ENCODE measurements at places on chromosomes 4 and X. TPM values are rescaled to one million over a fixed set of nuclear protein-coding genes. Genes with fewer than 3 reads are reported as not detected.

DNA sequence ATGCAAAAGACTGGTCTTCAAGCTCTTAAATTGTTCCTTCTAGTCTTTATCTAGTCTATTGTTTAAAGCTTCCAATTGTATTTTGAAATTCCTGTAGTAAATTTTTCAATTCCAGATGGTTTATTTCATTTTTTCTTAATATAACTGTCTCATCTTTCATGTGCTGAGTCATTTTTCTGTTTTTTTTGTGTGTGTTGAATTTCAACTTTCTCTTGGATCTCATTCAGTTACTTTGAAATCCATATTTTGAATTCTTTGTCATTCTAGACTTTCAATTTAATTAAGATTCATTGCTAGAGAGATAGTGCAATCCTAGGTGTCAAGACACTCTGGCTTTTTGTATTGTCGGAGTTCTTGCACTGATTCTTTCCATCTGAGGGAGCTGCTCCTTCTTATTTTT lies 128.0 kb upstream of the PRKG2 start:
- no peak for DNase-seq

- DNase-seq, result no peak
These were observed 252.6 kb downstream of the ANK2 start for GRCh38 chr4:113302051-113302450.

- no peak for DNase-seq
These were observed 63.0 kb upstream of the ZXDB start for GRCh38 chrX:57528670-57529255.

Gene RTL5
- 5.1 TPM for total RNA-seq

- DNase-seq, result no peak
These were observed 158.6 kb downstream of the STPG2 start for GRCh38 chr4:97984545-97985131.

DNA sequence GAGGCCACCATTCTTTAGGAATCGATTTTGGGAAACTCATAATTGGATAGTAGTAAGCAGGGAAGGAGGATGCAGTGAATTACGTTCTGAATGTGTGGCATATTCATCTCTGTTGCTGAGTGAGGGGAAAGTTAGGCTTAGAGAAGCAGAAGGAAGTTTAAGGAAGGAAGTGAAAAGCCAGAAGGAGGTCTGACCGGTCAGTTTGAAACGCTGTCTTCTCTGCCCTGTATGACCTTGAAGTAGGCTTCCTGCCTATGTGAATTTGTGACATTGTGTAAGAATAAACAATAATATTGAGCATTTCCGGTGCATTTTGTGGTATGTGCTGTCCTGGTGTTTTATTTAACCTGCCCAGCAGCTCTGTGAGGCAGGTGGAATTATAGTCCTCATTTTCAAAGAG lies 67.3 kb downstream of the PDLIM5 start:
- no peak for DNase-seq

Measured in upper lobe of left lung (tissue), 6 donors.